ENCODE measurements at places on chromosomes 4 and X.

GRCh38 chr4:37803348-37803973, 23.0 kb upstream of the PGM2 start:
- no peak for DNase-seq

- no peak for DNase-seq
Measured at GRCh38 chr4:166675411-166675810, 558.9 kb downstream of the SPOCK3 start.

DNA sequence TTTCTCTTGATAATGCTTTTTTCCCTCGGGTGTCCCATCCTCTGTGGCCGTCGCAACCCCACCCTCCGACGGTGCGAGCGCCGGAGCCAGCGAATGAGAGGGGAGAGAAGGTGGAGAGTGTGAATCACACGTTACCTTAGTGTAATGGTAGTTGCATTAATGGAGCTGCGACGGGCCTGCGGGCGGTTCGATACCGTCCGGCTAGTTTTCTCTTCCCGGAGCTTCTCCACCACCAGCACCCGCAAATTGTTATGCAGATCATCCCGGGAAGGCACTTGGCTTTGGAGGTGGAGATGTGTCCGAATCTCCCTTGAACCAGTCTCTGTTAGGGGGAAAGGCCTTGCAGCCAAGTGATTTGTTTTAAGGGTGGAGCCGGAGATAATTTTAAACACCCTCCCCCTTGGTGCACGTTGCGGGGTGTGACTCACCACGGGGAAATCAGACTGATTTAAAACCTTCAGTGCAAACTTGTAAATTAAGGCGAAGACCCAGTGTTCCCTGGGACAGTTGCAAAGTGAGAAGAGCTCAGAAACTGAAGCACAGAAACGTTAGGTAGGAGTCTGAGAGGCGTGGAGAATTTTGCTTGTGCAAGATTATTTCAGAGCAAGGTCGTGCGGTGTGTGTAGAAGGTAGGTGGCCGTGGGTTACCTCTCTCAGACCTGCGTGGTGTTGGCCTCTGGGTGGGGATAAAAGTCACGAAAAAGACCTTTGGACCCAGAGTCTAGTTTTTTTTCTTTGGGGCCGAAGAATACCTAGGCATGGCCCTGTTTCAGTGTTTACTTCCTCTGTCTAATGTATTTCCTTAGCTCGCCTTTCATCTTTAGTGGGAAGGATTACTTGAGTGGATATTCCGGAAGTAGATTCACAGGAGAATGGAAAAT, 1.3 kb downstream of the AFF1 start:
- peak; percentile 55 for DNase-seq

DNA sequence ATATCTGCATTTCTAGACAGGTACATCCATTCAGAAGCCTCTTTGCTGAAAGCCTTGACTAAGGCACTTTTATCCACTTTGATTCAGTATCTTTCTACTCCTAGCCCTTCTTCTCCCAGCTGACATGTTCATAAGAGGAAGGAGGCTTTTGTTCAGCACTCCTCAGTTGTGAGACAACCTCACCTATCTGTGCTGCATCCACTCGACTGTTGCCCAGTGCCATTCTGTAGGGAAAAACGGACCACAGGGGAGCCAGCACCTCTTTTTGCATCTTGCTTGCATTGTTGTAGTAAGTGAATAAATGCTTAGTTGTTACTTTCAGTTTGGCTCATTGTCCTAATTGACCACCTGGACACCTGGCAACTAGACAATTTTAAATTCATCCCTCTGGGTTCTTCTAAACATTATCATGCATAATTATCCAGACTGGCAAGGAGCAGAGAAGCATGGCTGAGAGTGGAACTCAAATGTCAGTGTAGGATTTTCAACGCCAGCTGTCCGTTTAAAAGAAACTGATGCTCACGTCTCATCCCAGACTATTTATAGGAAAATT, 83.8 kb upstream of the BOD1L1 start:
- no peak for DNase-seq

GRCh38 chr4:186946682-186947294, 223.1 kb upstream of the FAT1 start:
- no peak for DNase-seq

DNA sequence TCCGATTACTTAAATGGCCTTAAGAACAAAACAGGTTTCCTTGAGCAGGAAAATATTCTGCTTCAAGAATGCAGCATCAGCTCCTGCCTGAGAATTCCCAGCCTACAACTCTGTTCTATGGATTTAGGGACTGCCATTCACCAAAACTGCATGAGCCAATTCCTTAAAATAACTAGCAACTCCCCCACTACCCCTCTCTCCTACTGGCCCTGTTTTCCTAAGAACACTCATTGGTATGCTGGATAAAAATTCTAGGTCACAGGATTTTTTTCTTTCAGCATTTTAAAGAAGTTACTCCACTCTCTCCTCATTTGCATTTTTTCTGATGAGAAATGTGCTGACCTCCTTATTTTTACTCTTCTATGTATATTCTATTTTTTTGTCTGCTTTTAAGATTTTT, 347.1 kb downstream of the IDS start:
- no peak for DNase-seq

DNA sequence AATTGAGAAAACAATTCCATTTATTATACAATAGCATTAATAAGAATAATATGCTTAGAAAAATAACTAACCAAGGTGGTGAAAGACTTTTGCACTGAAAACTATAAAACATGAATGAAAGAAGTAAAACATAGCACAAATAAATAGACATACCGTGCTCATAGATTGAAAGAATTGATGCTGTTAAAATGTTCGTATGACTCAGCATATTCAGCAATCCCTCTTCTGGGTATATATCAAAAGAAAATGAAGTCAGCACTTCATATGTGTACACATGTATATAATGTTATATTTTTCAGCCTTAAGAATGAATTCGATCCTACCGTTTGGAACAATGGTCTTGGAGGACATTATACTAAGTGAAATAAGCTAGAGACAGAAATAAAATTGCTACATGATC, 716.3 kb downstream of the GLUD2 start:
- DNase-seq: no peak

GRCh38 chr4:912548-913279, 19.4 kb downstream of the GAK start:
- no peak for DNase-seq

DNA sequence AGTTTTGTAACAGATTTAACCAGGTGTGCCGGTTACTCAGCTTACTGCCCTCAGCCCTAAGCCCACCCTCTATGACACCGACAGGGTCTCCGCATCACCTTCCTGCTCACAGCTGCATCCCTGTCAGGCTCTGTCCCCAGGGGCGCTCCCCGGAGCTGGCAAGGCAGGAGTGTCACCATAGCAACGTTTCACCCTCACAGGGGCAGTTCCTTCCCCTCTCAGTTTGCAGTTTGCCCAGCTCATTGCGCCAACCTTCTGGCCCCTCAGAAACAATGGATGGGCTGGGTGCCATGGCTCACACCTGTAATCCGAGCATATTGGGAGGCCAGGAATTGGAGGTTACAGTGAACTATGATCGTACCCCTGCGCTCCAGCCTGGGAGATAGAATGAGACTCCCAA, 42.6 kb downstream of the RGS12 start:
- no peak for DNase-seq

GRCh38 chrX:8196776-8197175, 25.7 kb upstream of the VCX2 start:
- DNase-seq: no peak

DNA sequence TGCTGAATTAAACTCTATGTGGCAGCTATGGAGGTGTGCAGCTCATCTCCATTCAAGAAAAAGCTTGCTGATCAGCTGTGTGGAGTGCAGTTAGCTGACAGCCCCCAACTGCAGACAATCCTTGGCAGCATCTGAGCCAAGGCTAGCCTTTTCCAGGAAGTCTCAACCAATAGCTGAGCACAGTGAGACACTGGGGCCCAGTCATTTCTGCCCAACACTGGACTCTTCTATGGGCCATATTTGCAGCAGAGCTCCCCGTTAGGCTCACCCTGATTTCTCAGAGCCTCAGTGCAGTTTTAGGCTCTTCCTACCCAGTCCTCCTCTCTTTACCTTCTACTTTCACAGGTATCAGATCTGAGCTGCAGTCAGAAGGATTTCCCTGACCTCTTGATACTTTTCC, 12.9 kb downstream of the DDX53 start:
- DNase-seq: no peak

- no peak for DNase-seq
Measured at GRCh38 chr4:15004739-15005301, 2.5 kb downstream of the CPEB2 start.

GRCh38 chrX:143894938-143895337, 11.1 kb downstream of the UBE2NL start:
- DNase-seq: no peak

- no peak for DNase-seq
Measured at GRCh38 chr4:176726803-176727202, 65.9 kb downstream of the VEGFC start.

DNA sequence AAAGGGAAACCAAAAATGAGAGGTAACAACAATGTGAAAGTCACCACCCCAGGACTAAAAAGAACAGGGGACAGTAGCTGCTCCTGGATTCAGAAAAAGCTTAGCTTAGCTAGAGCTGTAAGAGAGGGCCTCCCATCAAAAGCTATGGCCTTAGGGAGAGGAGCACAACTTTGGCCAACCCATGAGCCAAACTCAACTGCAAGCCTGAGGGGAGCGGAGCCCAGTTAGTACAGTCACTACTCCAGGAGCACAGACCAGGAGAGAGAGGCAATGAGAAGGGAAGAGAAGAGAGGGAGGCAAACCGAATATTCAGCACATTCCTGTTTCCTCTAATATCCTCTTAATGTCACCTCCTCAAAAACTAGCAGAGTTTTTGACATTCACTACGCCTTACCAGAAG, 917.1 kb upstream of the INTU start:
- DNase-seq: no peak

DNA sequence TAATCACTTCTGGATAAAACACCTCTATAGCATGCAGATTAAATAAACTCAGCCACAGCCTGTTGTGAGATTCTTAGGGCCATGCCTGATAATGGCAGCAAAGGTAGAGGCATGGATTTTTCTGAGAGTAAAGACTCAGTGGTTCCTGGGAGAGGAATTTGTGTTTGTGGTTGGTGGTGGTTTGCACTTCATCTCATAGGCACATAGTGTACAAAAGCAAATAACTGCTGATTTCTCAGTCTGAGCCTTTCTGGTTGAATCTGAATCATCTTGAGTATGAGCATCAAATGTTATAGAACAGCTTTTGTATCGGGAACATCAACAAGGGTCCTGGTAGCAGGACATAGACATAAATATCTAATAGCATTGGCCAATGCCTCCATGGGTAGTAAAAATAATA, 274.3 kb downstream of the FRMPD4 start:
- no peak for DNase-seq

GRCh38 chr4:109548655-109549054, 11.4 kb upstream of the MCUB start:
- no peak for DNase-seq

- DNase-seq: no peak
Measured at GRCh38 chrX:149129767-149130166, 375.3 kb downstream of the IDS start.

- DNase-seq: no peak
Measured at GRCh38 chrX:129772796-129773431, 6.8 kb upstream of the SASH3 start.

DNA sequence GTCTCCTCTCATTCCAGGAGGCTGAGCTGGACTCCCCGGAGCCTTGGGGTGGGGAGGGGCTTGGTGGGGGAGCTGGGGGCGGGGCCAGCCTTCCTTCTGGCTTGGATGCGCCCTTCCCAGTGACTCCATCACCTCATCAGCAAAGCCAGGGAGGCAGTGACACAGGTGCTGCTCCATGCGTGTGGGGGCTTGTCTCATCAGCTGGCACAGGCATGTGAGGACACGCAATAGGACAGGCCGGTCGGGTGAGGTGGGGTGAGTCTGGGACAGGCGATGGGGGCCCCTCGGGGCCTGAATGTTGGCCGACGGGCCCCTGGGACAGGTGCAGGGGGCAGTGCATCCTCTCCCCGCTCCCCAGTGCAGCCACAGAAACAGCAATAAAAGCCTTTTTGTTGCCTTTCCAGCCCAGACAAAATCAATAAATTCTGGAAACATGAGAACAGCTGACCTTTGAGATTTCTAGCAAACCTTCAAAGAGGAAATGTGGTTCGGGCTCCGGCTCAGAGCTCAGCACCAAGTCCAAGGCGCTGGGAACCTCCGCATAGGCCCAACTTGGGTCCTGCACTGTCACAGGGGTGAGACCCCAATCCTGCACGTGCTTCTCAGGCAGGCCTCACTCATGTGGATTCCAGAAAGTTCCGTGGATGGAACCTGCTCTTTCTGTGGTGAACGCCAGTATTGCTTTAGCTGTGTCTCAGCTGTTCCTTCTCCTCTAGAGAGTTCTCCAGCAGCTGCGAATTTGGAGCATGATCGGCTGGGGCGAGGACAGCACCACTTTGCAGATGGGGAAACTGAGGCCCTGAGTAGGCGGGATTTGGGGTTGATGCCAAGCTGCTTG, 18.5 kb downstream of the ADRA2C start:
- DNase-seq: no peak

GRCh38 chr4:8557151-8558076, 22.8 kb upstream of the GPR78 start:
- DNase-seq: no peak
